ENCODE measurements at places on chromosomes 13 and 19. TPM values are rescaled to one million over a fixed set of nuclear protein-coding genes. Genes with fewer than 3 reads are reported as not detected.

YIPF2 gene
- 21.9 TPM for total RNA-seq

TMEM221 gene
- 0.67 TPM for total RNA-seq

ZNF177 gene
- 0.55 TPM for total RNA-seq

RNF113B gene
- total RNA-seq, result not detected

CEACAM7 gene
- total RNA-seq, result 0.10 TPM

KRTDAP gene
- total RNA-seq, result not detected

URAD gene
- not detected for total RNA-seq

KCNJ14 gene
- 1.2 TPM for total RNA-seq

B9D2 gene
- 30.5 TPM for total RNA-seq

LRRC8E gene
- 5.5 TPM for total RNA-seq
